ENCODE measurements at places on chromosomes 1 and 21. TPM values are rescaled to one million over a fixed set of nuclear protein-coding genes. Genes with fewer than 3 reads are reported as not detected.
A peak's percentile ranks its signal among the peaks of the same experiment; 100 is the strongest.

GRCh38 chr1:186923486-186923885, 94.7 kb downstream of the PLA2G4A start:
- ATAC-seq: no peak

DNA sequence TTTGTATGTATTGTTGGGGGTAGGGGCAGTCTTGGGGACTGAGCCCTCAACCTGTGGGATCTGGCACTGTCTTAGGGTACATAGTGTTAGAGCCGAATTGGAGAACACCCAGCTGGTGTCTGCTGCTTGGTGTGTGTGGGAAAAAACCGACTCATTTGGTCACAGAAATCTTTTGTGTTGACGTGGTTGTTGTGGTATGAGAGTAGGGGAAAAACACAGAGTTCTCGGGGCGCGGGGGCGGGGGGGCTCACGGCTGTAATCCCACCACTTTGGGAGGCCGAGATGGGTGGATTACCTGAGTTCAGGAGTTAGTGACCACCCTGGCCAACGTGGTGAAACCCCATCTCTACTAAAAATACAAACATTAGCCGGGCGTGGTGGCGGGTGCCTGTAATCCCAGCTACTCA, 15.3 kb upstream of the SRSF10 start:
- ATAC-seq: no peak

GRCh38 chr1:231424950-231425805, 3.1 kb upstream of the EGLN1 start:
- ATAC-seq: no peak

DNA sequence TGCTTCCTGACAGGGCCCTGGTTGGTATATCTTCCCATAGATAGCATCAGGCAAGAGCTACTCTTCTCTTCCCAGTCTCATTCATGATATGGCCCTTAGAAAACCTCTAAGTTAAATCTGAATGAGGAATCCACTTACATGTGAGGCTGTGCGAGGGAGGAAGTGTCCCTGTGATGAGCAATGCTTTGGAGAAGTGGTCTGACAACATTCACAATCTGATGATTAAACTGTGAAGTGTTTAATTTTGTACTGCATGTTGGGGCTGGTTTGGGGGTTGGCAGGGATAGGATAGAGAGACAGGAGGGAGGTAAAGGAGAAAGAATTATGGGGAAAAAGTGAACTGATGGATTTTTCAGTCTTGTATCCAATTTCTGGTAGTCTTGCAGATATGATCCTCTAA, 421.2 kb upstream of the DAB1 start:
- no peak for ATAC-seq

EPHA2 gene
- 15.2 TPM for total RNA-seq

- no peak for ATAC-seq
Observed at GRCh38 chr1:98342566-98342965, 319.0 kb upstream of the SNX7 start.

DNA sequence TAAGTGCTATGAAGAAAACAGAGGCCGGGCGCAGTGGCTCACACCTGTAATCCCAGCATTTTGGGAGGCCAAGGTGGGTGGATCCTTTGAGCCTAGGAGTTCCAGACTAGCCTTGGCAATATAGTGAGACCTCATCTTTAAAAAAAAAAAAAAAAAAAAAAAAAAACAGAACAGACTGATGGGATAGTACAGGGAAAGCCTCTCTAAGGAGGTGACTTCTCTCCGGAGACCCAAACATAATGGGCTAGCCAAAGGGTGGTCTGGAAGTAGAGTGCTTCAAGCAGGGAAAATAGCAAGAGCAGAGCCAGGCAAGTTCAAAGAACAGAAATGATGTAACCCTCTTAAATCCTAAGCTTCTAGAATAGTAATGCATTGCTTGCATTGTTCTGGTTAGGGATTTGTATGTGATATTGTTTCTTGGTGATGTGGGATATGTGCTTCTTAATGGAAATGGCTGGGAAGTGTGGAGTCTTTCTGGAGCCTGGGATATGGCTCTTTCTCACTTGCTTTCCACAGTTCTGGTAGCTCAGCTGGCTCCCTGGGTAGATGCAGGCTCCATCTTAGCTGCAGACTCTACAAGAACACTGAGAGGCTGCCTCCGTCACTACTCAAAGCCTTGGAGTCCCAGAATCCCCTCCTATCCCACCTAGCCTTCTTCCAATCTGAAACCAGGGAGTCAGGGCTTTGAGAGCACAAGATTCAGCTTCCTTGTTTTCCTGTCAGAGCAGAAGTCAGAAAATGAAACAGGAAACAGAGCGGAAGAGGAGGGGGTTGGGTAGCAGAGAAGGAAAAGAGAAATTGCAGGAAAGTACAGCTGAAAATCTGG, 1.9 kb upstream of the PIGV start:
- ATAC-seq: no peak

MR1 gene
- 18.7 TPM for total RNA-seq

GRCh38 chr1:198873696-198874230, 234.9 kb downstream of the PTPRC start:
- no peak for ATAC-seq

OR10J1 gene
- total RNA-seq: not detected

- no peak for ATAC-seq
Observed at GRCh38 chr1:162463021-162463420, 34.6 kb upstream of the UHMK1 start.

KRTAP23-1 gene
- not detected for total RNA-seq

DNA sequence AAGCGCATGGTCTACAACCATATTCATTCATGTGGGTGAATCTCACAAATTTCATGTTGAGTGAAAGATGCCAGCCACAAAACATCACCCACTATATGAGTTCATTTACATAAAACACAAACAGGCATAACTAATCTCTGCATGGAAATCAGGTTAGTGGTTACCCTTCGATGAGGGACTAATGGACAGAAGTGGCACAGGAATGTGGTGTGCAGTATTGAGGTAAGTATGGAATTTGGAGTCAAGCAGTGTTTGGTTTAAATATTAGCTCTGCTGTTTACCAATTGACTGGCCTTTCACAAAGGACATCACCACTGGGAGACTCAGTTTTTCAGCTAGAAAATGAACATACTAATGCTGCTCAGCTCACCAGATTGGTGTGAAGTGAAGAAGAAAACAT, 24.2 kb downstream of the CCDC185 start:
- ATAC-seq: no peak

- no peak for ATAC-seq
Observed at GRCh38 chr1:113283914-113284313, 106.4 kb upstream of the MAGI3 start.

- no peak for ATAC-seq
Observed at GRCh38 chr1:150288822-150289221, 4.8 kb upstream of the MRPS21 start.

GRCh38 chr1:161350671-161351070, 17.0 kb downstream of the CFAP126 start:
- no peak for ATAC-seq

DNA sequence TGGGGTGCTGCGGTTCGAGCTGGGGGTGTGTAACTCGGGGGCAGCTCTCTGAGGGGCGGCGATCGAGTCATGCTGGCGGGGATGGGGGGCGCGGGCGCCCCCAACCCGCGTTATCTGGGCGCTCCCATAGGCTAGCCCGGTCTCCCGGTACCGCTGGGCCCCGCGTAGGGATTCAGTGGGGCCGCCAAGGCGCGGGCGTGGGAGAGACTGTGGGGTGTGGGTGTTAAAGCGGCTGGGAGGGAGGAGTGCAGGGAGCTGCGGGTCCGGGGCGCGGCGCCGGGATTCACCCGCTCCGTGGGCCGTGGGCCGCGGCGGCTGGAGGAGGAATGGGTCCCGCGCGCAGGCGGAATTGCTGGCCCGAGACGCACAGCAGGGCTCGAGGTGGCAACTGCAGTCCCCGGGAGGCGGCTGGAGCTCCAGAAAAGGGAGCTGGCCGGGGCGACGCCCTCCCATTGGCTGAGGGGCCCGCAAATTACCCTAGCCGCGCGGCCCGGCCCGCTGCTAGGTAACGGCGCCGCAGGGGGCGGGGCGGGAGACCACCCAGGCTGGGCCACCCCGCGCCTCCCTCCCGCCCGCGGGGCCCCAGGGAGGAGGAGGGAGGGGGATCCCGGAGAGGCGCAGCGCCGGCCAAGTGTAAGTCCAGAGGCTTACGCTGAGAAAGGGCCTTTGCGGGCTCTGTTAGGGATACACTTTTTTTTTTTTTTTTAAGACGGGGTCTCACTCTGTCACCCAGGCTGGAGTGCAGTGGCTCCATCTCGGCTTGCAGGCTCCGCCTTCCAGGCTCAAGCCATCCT, at the start of gene PTCH2:
Gene PTCH2 (minus strand): TSS at position 392 of the 794 bp plus-strand sequence. CDS start 321 bp downstream, at position 71.
- ATAC-seq: peak; percentile 93

DNA sequence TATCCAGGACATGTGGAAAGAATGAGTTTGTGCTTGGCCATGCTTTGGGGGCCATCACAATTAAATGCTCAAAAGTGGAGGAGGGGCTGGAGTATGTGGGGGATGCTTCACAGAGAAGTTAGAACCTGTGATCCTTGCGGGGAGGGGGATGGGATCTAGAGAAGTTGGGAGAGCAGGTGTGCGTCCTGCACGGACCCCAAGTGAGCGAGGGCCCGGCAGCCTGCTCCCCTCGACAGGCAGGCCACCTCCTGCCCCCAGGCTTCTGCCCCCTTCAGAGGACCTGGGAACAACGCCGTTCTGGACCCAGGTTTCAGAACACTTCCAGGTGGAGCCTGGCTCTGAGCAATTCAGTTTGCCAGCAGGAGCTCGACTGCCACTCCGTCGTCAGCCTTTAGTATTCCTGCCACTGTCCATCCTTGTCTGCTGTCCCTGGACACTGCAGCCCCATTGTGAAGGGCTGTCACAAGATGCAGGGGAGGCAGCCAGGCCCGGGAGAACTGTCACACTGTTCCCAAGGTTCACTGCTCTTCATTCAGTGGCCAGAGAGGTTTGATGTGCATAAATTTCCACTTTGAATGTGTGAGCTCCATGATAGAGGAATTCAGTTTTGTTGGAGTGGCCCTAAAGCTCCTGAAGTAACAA, 112.2 kb downstream of the DHRS3 start:
- ATAC-seq: no peak

DNA sequence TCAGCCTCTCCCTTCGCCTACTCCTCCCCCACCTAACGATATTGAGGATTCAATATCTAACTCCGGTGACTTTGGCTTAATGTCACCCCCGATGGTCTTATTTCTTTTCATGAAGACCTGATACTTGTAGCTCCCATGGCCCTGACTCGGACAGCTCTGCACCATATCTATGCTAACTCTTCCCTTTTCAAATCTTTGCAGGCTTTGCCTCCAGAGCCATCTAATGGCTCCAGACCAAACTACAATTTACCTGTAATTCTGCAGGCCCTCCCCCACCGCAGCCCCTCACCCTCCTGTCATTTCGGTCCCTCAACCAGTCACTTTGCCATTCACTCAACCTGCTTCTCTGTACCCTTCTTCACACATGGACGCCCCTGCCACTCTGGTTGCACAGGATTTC, 7.9 kb upstream of the GSTM5 start:
- no peak for ATAC-seq

- ATAC-seq: no peak
Observed at GRCh38 chr1:94314222-94314858, 77.0 kb upstream of the ARHGAP29 start.

CFHR3 gene
- 0.25 TPM for total RNA-seq

GRCh38 chr1:184843732-184844495, 89.3 kb upstream of the EDEM3 start:
- no peak for ATAC-seq

- no peak for ATAC-seq
Observed at GRCh38 chr1:110597966-110598365, 8.2 kb downstream of the KCNA2 start.

- no peak for ATAC-seq
Observed at GRCh38 chr1:99123936-99124335, 119.3 kb upstream of the PLPPR5 start.

DNA sequence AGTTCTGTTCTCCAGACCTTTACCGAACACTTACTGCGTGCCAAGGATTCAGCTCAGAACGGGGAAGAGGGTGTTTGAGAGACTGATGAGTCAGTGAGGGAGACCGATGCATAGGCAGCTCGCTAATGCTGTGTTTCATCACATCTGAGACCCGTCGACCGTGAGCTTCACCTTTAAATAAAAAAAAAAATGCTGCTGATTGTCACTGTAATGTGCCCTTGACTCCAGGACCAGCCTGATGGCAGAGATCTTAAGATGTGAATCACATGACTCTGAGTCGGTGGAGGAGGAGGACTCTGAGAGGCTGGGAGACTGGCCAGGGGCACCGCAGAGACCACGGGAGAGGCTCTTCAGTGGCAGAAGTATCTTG, 28.8 kb downstream of the SPSB1 start:
- ATAC-seq: peak; percentile 37

DNASE2B gene
- total RNA-seq: not detected

DNA sequence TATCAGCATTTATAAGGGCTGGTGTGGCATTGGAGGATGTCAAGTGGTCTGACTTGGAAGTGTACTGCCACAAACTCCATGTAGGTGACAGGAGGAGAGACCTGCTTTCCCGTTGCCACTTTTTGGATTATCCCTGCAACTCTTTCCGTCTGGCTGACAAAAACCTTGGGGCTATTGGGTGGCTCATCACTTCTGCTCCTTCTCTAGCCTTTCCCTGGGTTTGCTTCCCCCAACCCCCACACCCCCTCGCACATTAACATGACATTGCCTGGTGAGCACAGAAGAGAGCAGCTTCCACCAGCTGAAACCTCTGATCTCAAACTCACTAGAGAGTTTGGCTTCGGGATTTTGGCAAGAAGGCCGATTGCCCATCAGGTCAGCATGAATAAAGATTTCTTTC, 39.2 kb downstream of the PROX1 start:
- ATAC-seq: no peak

ISG15 gene
- 56.2 TPM for total RNA-seq

C1QC gene
- 395 TPM for total RNA-seq

DNA sequence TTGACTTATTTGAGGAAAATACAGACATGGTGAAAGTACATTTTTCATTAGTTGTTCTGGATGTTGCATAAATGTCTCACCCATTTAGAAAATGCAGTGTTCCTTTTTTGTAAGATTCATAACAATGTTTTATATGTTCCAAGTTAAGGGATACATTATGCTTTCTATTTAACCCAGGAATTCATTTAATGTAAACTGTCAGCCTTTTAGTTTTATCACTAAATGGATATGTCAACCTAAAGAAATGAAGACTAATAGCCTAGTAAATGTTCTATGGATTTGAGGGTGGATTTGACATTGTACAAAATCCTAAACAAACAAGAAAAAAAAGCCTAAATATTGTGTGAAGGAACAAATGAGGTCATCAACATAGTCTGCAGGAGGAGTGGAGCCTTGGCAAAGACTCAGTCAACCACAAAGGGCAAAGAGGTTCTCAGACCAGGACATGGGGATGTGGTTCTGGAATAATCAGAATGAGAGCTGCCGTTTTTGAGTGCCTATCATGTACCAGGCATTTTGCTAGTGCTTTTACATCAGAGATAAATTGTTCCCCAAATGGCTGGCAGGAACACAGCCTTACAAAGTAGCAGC, 8.8 kb upstream of the INSL5 start:
- no peak for ATAC-seq

- peak; percentile 96 for ATAC-seq
Observed at GRCh38 chr1:207321079-207321789, at the start of gene CD55. TSS of gene CD55 (plus strand) at chr1:207321678. CDS start at chr1:207321766, 88 bp downstream.

All from gastroesophageal sphincter (tissue), 4 donors.